ENCODE measurements at places on chromosomes 3 and 15.

- no peak for DNase-seq
Measured at GRCh38 chr15:58081891-58082290, 16.4 kb upstream of the ALDH1A2 start.

DNA sequence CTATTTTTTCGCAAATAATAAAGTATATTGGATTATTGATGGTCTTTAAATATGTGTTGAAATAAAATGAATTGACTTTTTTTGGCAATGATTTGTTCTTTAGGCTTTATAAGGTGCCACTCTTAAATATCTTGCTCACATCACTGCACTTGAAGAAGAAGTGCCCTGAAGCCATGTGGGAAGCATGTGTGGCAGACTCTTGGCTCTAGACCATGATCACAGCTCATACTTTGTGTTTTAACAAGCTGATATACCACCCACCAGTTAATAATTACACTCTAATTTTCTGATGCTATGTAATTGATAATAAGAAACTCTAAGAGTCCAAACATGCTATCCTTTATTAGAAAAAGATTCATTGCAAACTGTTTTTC, 52.1 kb upstream of the TGFBR2 start:
- DNase-seq, result no peak

DNA sequence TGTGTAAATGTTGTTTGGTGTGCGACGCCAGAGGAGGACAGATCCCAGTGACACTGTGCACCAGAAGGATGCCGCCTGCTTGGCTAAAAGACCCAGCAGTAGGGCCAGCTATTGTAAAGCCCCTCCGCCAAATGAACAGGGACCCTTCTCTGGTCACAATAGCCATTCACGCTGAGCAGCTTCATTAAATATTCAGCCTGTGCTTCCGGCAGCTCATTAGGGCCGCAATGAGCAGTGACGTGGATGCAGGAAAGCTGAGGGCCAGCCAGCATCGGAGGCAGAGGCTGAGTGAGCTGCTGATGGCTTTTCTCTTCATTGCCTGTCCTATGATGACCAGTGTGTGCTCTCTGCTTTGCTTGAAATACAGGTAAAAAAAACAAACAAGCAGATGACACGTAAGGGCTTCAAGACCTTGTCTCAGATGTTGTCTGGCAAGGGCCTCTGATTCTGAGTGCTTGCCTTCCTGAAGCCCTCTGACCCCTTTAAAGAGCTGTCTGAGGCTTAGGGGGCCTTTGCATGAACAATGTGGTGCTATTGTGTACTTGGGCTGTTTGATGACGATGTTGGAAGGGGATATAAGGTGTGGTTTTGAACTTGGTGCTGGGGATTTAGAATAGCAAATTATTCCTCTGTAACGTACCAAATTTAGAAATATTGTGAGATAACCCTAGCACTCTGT, 130.4 kb downstream of the FEZF2 start:
- no peak for DNase-seq

DNA sequence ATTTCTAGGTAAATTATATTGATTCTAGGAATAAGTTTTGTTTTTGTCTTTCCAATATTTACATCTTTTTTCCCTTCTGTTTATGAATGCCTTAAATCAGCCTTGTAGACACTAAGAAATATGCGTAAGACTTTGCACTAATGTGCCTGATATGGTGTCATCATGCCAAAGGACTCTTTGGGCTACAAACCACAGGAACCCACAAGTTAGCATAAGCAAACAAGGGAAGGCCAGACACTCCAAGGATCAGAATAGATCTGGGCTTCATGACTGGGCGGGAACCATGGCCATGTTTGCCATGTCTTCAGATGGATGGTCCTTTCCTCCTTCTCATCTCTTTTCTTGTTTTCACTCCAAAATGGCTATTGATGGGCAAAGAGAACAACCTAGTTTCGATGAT, 242.2 kb upstream of the CHRNA7 start:
- DNase-seq, result no peak

- no peak for DNase-seq
Measured at GRCh38 chr15:86852741-86853140, 773.1 kb downstream of the AGBL1 start.

Measured in GM12891 (cell line).